WERI-Rb-1 (cell line): ENCODE measurements at places on chromosomes 7 and 10.

DNA sequence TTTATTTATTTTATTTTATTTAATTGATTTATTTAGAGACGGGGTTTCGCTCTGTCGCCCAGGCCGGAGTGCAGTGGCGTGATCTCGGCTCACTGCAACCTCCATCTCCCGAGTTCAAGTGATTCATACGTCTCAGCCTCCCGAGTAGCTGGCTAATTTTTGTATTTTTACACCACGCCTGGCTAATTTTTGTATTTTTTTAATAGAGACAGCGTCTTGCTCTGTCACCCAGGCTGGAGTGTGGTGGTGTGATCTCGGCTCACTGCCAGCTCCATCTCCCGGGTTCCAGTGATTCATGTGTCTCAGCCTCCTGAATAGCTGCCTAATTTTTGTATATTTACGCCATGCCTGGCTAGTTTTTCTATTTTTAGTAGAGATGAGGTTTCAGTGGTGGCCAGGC lies 34.2 kb downstream of the AP5Z1 start:
- DNase-seq: no peak

DNA sequence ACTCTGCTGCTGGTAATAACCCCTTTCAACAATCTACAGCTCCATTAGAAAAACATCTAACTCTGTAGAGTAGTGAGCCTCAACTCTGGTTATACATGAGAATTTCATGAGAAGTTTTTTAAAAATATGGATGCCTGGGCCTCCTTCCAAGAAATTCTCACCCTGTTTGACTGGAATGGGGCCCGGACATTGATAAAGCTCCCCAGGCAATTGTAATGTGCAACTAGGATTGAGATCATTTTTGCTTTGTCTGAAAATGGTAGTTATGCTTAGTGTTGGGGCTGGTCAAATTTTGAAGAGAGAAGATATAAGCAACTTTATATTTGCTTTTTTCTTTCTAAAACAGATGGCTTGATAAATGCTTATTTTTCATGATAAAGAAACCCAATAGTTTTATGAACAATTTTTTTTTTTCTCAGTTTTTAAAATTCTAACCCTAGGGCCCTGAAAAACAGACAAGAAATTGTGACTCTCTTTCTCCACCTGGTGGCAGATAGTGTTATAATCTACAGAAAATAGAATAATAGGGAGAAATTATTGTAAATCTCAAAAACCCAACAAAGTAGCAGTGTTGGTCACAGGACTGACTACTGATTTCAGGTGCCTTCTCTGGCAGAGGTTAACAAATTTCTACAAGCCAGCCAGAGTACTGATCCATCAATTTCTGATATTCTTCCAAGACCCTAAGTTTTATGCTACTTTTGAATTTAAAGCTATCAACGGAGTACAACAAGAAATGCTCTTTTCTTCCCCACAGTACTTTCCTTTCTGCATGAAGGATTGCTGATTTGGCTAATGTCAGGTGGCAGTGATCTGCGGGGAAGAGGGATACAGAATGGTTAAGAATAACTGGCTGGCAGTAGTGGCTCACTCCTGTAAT lies 174.8 kb downstream of the DKK1 start:
- DNase-seq: no peak

DNA sequence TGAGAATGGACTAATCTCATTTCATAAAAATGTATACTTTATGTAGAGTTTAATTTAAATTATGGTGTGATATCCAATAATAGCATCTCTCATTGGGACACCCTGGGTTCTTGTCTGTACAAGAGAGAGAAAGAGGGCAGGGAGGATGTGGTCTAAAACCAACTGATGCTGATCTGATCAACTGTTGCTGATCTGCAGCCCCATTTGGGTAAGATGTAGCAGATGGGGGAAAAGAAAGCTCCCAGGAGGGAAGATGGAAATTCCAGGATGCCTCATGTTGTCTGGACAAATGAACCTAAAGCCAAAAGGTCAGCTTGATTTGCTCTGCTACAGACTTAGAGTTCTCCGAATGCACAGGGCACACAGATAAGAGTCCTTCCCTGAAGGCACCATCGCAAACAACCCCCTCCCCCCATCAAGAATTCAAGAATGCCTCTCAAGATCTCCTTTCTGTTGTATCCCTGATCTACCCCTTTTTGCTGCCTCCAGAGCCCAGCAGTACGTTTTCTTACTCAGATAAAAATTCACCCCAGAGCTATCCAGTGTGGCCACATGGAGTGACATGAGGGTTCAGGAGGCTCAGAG lies 171.4 kb upstream of the INHBA start:
- DNase-seq: no peak

DNA sequence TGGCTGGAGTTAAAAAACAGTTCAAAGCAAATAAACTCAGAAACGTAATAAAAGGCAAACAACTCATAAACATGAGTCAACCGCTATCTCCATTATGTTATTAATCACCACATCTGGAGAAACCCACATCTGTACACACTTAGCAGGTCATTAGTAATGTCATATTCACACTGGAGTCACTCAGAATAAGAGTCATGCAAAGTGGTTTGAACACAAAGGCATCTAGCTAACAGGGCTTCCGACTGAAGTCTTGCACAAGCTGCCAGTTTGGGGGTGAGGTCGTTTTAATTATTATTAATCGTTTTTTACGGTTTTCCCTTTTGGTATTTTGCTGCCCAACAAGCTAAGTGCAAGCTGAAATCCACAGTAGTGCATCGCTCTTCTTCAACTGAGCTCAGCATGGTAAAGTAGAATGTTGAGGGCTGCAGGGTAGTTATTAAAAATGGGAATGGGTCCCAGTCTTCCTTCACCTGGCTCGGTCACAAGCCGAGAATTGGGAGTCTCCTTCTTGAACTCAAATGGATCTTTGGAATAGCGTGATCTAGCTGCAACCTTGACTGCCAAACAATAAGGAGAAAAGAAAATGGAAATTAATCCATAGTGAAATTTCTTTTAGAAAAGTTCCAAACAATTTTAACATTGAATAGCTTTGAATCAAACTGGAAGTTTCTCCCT lies 663.5 kb downstream of the KCNMA1 start:
- no peak for DNase-seq

GRCh38 chr10:92239151-92239599 lies 51.7 kb downstream of the CPEB3 start:
- DNase-seq: peak; percentile 7

GRCh38 chr10:10053051-10053450 lies 964.6 kb upstream of the CELF2 start:
- DNase-seq: no peak

GRCh38 chr10:70558871-70559810 lies 43.4 kb downstream of the PRF1 start:
- peak; percentile 65 for DNase-seq

DNA sequence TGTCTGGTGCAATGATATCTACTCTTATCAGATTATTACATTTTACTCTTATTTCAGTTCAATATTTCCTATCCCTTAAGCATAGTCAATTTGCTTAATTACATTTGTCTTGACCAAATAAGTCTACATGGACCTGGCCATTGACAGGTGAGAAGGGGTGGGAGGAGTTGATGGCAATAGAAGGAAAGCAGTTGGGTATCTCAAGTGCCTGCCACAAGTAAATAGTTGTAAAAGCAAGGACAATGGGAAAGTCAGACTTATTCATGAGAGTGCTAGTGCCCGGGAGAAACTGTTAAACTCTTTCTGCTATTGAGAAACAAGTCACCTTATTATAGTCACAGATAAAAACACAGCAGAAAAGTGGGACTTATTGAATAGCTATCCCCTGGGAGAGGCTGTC lies 32.4 kb upstream of the HGF start:
- no peak for DNase-seq

DNA sequence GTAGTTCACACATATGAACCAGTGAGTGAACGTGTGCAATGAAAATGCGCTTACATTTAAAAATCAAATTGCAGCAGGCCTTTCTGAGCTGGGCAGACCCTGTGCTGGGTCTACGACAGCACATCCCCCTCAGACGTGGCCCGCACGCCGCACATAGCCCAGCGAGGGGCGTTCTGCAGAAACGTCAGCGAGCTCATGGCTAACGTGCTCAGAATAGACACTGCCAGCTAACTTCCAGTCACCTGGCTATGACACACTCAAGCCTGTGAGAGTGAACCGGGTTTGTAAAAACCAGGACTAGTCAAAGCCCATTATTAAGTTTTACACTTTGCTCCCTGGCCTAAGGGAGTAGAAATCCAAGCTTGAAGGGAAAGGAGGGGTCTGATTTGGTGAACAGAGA lies 108.1 kb upstream of the INSIG1 start:
- no peak for DNase-seq

GRCh38 chr10:85524001-85524666 lies 842.5 kb downstream of the GRID1 start:
- no peak for DNase-seq

DNA sequence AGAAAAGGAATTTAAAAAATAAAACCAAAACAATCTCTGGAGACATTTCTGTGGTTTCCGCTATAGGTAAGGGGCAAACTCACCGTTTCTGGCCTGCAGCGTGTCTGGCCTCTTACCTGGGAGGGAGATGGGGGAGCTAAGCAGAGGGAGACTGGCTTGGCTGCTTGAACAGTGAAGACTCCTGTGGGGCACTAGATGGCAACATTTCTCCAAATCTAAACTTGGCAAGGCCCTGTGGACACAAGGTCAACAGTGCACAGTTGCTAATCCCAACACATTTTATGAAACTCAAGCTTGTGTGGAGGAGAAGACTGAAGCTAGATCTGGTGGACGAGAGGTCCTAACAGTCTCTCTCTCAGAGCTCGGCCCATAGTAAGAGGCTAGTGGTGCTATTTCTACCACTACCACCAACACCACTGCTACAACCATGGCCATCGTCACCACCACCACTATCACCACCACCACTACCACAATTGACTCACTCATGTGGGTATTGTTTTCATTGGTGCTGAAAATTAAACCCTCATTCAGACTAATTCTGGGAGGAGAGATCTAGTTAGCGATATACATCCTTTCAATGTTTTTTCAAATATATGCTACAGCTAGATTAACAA lies 28.4 kb upstream of the CDHR3 start:
- DNase-seq: peak; percentile 61

DNA sequence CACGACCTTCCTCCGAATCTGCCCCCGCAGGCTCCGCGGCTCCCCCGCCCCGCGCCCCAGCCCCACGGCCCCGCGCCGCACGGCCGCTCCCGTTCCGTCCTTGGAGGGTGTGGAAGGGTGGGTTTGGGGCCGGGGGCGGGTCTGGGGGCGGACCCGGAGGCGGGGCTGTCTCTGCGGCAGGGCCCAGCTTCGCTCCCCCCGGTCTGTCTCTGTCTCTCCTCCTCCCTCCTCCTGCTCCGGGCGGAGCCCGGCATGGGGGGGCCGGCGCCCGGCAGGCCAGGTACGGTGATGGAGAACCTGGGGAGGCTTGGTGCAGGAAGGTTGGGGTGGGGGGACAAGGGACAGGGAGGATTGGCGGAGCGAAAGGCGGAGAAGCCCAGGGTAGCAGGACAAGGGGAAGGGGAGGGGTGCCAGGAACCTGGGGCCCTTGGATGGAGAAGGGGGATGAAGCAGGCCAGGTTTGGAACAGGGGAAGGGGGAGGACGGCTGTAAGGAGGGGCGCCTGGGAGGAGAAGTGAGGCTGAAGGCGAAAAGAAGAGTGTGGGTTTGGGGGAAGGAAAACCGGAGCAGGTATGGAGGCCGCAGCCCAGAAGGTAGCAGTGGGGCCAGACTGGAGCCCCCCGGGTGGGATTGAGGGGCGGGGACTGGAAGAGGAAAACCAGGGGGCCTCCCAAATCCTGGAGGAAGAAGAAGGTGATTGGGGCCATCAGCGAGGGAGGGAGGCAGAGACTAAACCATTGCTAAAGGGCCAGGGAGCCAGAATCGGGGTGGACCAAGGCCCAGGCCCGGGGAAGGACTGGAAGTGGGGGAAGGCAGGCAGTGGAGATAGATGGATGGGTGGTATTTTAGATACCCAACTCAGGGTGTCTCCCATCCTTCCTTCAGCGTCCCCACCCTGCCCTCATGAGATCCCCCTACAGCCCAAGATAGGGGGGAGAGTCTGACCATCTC lies at the start of gene NYAP1:
Gene NYAP1 (plus strand): TSS at position 206 of the 951 bp plus-strand sequence. CDS start 1,385 bp downstream, outside the sequence.
- peak; percentile 74 for DNase-seq

GRCh38 chr10:24959382-24959730 lies 7.0 kb upstream of the PRTFDC1 start:
- DNase-seq: no peak

DNA sequence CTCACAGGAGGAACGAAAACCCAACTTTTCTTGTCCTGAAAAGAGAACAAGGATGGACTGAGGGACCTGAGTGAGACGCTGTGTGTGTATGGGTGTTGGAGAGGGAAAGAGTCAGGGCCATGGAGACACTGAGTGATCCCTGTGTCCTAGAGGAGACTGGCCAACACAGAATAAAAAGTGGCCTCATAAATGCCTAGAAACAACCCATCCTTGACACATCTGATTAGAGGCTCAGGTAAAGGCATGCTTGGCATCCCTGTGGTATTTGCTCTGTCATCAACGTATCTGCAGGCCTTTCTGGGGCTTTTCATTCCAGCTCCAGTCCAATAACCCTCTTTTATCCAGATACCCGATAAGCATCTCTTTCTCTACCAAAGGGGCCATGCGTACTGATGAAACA lies 86.3 kb downstream of the FGFR2 start:
- no peak for DNase-seq

DNA sequence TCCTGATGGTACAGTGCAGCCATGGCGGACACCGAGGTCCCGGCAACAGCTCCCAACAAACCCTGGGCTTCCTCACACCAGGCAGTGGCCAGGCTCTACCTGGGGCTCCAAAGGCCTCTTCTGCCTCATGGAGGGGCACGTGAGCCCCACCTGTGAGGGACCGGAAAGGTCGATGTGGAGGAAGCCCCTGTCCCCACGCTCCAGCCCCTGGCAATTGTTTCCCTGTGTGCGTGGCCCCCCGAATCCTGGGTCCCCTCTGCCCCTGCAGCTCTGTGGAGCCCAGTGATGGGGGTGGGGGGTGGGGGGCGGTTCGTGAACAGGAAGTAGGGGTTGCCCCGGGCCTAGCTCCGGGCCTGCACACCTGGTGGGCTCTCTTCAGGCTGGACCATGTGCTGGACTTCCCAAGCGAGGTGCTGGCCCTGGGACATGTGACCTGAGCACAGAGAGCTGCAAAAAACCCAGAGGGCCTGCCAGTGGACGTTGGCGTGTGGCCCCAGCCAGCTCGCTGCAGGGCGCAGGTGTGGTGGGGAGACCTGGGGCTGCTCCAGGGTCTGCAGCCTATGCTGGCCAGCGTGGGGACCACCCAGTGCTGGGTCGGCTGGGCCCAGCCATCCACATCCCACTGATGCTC lies 72.6 kb downstream of the INPP5A start:
- no peak for DNase-seq

DNA sequence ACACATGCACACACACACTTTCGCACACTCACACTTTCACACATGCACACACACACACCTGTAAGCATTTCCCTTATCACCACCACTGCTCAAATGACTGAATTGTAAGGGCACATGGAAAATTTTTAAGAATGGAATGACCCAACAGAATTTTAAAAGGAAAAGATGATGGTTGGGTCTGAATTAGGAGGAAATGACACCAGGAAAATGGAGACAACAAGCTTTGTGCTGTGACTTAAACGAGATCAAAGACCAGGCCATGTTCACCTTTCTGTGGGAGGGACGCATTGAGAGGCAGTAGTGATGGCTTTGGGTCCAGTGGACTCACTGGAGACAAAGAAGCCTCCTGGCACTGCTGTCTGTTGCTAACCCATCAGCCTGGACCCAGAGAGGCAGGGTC lies 16.7 kb upstream of the C10orf71 start:
- DNase-seq: no peak
